ENCODE measurements at places on chromosomes 11 and 22. TPM values are rescaled to one million over a fixed set of nuclear protein-coding genes. Genes with fewer than 3 reads are reported as not detected.

GRCh38 chr22:32764330-32765131 lies 37.0 kb upstream of the TIMP3 start:
- no peak for DNase-seq
- H3K27me3 ChIP-seq: peaks cover 25% of the 10 kb centered on the region
- H3K4me3 ChIP-seq: no peak overlapping the region
- no peaks in the 10 kb centered on the region for H3K4me1 ChIP-seq
- H3K27ac ChIP-seq: no peak overlapping the region

- peaks cover 56% of the 10 kb centered on the region for H3K4me1 ChIP-seq
- no peak overlapping the region for H3K4me3 ChIP-seq
- DNase-seq: no peak
- H3K27me3 ChIP-seq: no peaks in the 10 kb centered on the region
- H3K27ac ChIP-seq: peak overlapping the region; percentile 3
- H3K36me3 ChIP-seq: peaks cover 4% of the 10 kb centered on the region
Observed at GRCh38 chr11:128528294-128528693, 59.1 kb downstream of the ETS1 start.

DNA sequence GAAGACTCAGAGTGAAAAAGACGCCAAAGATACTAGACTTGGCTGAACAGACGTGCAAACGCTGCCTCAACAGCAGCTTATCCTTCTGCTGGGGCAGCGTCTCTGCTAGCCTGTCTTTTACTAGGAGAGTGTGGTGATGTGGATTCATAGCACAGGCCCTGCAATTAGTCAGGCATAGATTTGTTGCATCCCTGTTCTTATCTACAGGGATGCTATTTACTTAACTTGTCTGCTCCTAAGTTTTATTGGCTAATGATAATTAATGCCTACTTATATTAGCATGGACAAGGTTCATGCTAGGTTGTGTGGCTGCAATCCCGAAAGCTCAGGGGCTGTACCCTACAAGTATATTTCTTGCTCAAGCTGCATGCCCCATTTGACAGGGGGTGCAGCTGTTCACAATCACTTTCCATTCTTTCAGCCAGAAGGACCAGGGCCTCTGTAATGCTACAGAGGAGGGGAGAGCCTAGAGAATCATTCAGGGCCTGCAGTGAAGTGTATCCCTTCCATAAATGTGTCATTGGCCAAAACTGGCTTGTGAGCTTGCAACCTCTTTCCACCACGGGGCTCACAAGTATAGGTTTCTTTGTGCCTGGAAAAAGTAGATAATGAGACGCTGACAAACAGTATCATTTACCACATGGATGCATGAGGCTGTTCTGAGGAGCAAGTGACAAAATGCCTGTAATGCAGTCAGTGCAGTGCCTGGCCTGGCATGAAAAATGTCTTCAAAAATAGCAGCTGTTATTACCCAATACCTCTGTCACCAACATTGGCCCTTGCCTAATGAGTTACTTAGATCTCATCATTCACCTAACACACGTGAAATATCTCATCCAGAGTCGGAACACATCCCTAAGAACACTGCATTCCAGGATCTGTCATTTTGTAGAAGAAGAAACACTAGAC lies 685.8 kb upstream of the API5 start:
- H3K4me3 ChIP-seq: no peak overlapping the region
- H3K36me3 ChIP-seq: no peaks in the 10 kb centered on the region
- no peak for DNase-seq
- no peaks in the 10 kb centered on the region for H3K27me3 ChIP-seq
- H3K4me1 ChIP-seq: no peaks in the 10 kb centered on the region

DNA sequence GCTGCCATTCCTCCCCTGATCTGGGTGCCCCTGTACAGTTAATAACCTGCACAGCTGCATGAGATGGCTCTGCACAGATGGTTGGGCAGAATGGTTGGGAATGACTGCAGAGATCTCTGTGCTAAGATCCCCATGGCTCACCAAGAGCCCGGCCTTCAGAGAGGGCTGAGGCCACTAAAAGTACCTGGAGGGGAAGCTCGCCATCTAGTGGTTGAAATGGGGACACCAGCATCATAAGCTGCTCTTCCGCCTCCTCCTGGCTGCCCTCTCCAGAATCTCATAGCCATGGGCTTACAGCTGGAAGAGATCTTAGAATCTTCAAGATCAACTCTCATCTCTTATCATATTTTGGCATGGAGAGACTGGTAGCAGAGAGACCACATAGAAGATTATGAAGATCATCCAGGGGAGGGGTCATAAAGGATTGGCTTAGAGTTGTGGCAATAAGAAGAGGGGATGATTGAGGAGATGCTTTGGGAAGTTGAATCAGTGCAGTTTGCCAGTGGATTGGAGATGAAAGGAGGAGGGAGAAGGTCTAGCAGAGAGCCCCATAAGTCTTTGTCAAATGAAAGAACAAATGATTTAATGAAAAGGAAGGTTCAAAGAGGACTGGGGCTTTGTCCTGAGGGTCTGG lies 22.0 kb upstream of the TLCD5 start:
- no peaks in the 10 kb centered on the region for H3K4me1 ChIP-seq
- no peak overlapping the region for H3K4me3 ChIP-seq
- peaks cover 31% of the 10 kb centered on the region for H3K27me3 ChIP-seq
- peak; percentile 63 for DNase-seq
- no peaks in the 10 kb centered on the region for H3K36me3 ChIP-seq

DNA sequence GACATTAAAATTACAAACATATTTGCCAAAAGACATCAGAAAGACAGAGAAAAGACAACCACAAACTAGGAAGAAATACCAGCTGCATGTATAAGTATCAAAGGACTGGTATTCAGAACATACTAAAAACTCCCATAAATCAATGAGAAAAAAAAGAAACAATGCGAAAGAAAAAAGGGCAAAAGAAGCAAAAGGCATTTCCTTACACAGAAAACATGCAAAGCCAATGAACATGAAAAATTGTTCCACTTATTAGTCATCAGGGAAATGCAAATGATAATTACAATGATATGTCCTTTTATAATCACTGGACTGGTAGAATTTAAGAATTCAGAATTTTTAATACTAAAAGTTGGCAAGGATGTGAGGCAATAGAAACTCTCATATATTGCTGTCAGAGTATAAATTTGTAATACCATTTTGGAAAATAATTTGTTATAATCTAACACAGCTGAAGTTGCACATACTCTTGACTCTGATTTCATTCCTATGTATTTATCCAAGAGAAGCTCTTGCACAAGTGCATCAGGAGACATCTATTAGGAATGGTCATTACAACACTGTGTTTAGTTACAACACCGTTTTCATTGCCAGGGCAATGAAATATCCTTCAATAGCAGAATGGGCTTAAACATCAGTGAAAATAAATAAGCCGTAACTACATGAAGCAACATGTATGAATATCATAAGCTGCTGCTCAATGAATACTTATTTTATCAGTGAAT lies 279.7 kb downstream of the SWAP70 start:
- H3K27me3 ChIP-seq: no peaks in the 10 kb centered on the region
- DNase-seq: no peak
- no peak overlapping the region for H3K27ac ChIP-seq
- H3K36me3 ChIP-seq: peaks cover 13% of the 10 kb centered on the region
- H3K4me3 ChIP-seq: no peak overlapping the region

- H3K27me3 ChIP-seq: no peaks in the 10 kb centered on the region
- H3K36me3 ChIP-seq: peaks cover 14% of the 10 kb centered on the region
- H3K4me1 ChIP-seq: peaks cover 4% of the 10 kb centered on the region
- no peak for DNase-seq
- no peak overlapping the region for H3K4me3 ChIP-seq
- no peak overlapping the region for H3K27ac ChIP-seq
Observed at GRCh38 chr11:73940801-73941570, 9.8 kb upstream of the DNAJB13 start.

DNA sequence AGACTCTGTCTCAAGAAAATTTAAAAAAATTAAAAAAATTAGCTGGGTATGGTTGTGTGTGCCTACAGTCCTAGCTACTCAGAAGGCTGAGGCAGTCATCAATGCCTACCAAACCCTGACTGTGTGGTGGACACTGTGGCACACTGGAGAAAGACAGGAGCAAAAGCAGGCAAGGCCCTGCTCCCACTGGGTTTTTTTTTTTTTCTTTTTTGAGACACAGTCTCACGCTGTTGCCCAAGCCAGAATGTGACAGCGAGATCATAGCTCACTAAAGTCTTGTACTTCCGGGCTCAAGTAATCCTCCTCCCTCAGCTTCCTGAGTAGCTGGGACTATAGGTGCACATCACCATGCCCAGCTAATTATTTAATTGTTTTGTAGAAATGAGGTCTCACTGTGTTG lies 4.6 kb downstream of the NEFH start:
- no peak for DNase-seq
- no peak overlapping the region for H3K4me3 ChIP-seq
- H3K36me3 ChIP-seq: peaks cover 1% of the 10 kb centered on the region

DNA sequence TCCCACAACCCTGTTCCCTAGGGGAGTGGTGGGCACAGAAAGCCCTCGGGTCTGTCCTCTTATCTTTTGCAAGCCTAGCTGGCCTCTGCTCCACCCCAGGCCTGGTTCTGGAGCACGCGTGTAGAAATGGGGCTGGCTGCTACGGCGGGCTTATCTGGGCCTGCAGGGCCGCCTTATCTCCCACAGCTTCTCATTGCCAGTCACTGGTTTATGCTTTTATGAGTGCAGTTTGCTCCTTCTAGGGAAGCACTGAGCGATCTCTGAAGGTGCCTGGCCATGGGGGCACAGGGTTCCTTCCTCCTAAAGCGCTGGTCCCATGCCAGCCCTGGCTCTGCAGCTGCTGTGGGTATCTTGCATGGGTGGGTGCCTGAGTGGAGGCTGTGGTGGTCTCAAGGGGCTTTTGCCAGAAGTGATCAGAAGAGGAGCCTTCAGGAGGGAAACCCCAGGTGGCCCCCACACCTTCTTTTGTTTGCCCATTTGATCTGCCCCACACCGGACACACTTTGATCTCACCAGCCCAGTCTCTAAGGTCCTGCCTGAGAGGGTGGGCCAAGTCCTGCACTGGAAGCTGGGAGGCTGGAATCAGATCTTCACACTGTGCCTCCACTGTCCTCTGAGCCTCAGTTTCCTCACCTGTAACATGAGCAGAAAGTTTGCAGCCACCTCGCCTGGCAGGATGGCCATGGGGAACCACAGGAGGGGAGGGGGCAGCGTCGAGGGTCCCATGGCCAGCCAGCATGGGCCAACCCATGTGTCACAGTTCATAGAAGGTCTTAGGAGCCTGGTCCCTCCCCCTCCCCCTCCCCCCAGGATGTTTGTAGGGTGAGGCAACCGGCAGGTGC lies 86.6 kb upstream of the FGF3 start:
- H3K4me1 ChIP-seq: no peaks in the 10 kb centered on the region
- no peak overlapping the region for H3K4me3 ChIP-seq
- H3K27ac ChIP-seq: no peak overlapping the region
- H3K27me3 ChIP-seq: peaks cover 6% of the 10 kb centered on the region

DNA sequence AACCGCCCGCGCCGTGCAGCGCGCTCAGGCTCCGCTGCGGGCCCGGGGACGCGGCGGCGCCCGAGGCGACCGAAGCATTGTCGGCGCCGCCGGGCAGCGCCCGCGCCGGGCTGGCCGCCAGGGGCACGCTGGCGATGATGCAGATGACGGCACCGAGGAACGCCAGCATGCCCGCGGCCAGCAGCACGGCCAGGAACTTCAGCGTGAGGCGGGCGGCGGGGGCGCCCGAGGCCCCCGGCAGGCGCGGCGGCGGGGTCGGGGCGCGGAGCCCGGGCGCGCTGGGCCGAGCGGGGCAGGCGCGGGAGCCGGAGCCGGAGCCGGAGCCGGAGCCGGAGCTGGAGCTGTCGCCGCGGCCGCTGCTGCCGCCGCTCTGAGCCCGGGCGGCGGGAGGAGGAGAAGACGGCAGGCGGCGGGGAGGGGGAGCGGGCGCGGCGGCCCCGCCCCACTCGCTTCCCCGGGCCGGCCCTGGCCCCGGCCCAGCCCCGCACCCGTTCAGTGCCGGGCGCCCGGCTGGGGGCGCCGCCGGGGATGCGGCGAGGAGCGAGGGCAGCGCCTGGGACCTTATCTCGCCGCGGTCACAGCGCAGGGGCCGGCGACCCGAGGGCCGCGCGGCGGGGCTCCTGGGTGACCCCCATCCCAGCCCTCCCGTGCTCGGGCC lies at the start of gene NPTXR:
TSS of gene NPTXR (minus strand) at position 372 of the 658 bp plus-strand sequence.
- peak; percentile 58 for DNase-seq
- no peaks in the 10 kb centered on the region for H3K36me3 ChIP-seq
- peaks cover 63% of the 10 kb centered on the region for H3K27me3 ChIP-seq
- H3K4me1 ChIP-seq: peaks cover 5% of the 10 kb centered on the region

HORMAD2 gene
- not detected for total RNA-seq

All from activated naive CD8-positive, alpha-beta T cell treated with anti-CD3 and anti-CD28 coated beads, Interleukin-2, amount 10 ng/mL, durations not matched to agents 7 days and 5 days (primary cell).